ENCODE measurements at places on chromosomes 13 and 19.

- peak; percentile 80 for DNase-seq
Measured at GRCh38 chr19:35879770-35880317, 11.5 kb downstream of the APLP1 start.

GRCh38 chr19:4061178-4061682, 5.5 kb downstream of the ZBTB7A start:
- DNase-seq = no peak

DNA sequence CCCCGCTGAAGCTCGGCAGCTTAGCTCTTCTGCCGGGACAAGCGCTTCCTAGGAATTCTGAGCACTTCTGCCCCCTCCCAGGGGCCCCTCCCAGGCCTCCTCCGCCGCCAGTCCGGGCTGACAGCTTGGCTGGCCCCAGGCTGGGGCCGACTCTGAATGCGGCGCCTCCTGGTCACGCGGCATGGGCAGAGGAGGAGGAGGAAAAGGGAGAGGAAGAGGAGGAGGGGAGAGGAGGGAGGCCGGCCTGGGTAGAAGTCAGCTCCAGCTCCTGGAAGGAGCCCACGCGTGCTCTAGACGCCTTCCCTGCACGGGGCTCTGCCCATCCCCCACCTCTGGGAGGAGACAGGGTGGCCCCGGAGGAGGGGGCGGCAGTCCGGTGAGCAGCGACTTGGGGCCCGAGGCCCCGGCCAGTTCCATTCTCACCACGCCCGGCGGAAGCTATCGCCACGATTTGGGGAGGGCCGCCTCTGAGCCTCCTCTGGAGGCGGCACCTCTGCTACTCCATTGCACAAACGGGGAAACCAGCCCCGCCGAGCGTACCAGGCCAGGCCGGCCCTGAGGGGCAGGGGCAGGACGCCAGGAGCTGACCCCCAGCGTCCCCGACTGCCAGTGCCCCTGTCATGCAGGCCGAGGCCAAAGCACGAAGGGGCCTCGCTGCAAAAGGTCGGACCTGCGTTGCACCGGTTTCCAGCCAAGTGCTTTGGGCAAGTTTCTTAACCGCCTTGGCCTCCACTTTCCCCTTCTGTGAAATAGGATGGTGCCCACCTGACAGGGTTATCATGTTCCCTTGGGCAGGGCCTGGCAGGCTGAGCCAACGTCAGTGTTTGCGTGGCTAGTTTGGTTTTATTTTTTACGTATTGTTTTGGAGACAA, 31.6 kb downstream of the CCNE1 start:
- peak; percentile 87 for DNase-seq

DNA sequence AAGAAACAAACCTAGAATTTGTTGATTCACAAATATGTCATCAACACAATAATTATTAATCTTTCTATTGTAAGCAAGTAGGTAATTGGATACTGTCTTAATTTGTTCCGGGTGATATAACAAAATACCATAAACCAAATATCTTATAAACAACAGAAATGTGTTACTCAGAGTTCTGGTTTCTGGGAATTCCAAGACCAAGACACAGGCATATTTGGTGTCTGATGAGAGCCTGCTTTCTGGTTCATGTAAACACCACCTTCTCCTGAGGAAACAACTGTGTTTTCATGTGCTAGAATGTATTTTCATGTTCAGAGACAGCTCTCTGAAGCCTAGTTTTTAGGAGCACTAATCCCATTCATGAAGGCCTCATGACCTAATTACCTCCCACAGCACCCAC, 1819.5 kb downstream of the SLITRK5 start:
- DNase-seq = no peak

- no peak for DNase-seq
Measured at GRCh38 chr13:113992276-113993005, 18.6 kb upstream of the C13orf46 start.

DNA sequence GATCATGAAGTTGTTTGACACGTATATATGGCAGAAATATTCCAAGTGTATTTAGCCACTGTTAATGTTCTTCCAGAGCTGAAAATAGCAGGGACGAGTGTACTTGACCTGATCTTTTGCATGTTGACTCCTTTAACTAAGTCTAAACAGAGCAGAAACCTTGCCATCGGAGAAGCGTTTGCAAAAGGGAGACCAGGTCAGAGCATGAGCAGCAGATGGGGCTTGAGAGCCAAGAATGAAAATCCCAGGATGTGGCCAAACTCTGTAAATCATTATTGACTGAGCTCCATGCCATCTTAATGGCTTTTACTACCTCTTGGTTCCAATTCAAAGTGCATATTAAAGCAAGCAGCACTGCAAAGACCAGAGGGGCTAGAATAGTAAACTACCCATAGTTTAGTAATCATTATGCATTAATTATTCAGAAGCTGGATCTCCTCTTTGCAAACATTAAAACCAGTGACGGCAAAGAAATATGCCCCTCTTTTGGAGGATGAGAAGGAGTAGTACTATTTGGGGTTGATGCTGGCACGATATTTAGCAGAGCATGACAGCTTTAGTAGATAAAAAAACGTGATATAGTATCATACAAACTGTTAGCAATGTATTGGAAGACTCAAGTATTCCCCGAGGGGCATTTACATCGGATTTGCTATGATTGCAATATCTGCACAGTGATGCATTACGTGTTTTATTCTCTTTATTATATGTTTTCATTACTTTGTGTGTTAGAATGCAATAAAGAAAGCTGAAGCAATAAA, 55.7 kb downstream of the FAM216B start:
- DNase-seq = no peak

Measured in posterior cingulate gyrus (tissue), 11 donors.